ENCODE measurements at places on chromosomes 7 and 10. TPM values are rescaled to one million over a fixed set of nuclear protein-coding genes. Genes with fewer than 3 reads are reported as not detected.

GNG11 gene
- total RNA-seq: not detected

SPDYE9 gene
- not detected for total RNA-seq

DUS4L gene
- total RNA-seq: 10.8 TPM

RGR gene
- not detected for total RNA-seq

ZDHHC6 gene
- total RNA-seq: 43.2 TPM

ADAM8 gene
- 220 TPM for total RNA-seq

DNAJC12 gene
- total RNA-seq: 11.0 TPM

LRIT1 gene
- not detected for total RNA-seq

NUTM2A gene
- 0.30 TPM for total RNA-seq

Measured in activated T-helper 2 cell treated with anti-CD3 and anti-CD28 coated beads, Interferon-gamma antibody, Interleukin-2, Interleukin-4, amounts not matched to agents 10 μg/mL and 5 μg/mL and 100 μg/mL, durations not matched to agents 14 hours and 24 hours and 36 hours (primary cell).